Bone marrow (tissue), 2 donors: ENCODE measurements at places on chromosomes 7 and 10.

DNA sequence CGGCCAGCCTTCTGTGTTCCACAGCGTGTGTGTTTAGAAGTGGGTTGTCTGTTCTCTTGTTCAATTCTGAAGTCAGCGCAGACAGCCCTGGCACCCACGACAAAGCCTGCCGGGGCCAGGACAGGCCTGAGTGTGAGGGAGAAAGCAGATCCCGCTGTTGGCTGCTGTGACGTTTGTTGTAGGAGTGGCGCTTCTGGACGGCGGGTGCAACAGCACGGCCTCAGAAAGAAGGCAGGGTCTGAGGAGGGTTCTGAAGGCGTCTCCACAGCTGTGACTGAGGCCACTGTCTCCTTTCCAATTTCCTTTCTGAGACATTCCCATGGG, 76.2 kb downstream of the VIPR2 start:
- DNase-seq = no peak

DNA sequence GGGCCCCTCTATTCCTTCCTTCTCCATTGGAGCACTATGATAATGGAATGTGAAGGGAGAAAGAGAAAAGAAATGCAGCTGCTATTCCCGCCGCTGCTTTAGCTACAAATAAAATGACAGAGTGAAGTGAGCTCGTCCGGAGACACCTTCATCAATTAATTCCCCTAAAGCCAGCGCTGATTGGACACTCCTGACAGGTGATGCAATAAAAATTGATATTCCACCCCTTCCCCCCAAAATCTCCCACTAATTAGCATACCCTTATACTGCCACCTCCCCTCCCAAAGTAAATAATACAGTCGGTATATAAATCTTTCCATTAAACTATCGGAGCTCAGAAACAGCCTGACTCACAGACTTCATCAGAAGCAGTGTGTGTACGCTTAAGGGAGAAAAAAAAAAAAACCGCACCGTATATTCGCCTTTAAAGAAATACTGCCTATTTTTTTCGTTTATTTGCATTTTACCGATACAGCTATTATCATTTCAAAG, 7.3 kb downstream of the SKIDA1 start:
- DNase-seq = no peak

DNA sequence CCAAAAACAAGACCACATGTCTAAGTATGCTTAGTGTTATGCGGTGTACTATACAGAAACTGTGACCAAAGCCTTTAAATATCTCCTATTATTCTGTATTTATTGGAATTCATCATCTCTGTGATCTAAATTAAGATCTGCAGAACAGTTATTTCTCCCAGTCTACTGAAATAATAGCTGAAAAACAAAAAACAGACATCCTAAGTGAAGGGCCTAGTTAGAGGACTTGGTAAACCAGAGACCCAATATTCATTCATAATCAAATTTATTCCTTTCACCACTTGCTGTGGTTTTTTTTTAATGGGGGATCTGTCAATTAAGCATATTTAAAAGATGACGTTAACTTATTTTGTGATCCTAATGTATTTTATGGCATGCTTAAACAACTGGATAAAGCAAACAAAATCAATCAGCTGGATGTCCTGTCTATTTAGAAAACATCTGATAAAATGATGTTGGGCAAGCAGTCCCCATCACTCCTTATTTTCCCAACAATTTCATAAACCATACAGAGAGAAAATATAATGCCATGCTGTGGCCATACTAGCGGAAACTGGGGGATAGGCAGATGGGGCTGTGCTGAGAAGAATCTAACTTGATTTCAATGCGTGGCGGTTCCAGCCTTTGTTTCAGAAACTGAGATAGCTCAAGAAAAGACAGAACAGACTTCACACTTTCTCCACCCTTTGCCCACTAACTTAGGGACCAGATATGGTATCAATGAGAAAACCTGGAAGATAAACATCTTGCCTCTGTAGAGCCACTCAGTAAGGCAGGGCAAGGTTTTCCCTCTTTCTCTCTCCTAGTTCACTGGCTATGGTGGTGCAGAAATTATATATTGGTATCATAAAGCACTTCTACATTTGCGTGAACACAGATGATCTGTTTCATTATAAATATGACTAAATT, 32.9 kb downstream of the ICA1 start:
- DNase-seq = no peak

- DNase-seq = no peak
These were observed 20.3 kb upstream of the PFKP start for GRCh38 chr10:3046981-3047547.

DNA sequence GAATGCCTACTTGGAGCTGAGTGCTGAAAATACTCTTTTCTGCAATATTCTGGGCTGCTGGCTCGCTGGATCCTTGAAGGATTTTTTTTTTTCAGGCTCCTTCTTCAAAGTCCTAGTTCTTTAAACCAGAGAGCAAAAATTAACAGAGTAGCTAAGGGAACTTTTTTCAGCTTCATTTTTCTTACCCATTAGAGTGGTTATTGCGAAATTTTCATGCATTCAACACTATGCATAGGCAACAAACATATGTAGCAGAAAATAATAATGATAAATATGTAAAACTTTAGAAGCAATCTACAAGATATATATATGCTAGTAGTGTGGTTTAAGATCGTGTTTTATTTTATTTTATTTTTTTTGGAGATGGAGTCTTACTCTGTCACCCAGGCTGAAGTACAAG, 264.6 kb downstream of the SFMBT2 start:
- no peak for DNase-seq

DNA sequence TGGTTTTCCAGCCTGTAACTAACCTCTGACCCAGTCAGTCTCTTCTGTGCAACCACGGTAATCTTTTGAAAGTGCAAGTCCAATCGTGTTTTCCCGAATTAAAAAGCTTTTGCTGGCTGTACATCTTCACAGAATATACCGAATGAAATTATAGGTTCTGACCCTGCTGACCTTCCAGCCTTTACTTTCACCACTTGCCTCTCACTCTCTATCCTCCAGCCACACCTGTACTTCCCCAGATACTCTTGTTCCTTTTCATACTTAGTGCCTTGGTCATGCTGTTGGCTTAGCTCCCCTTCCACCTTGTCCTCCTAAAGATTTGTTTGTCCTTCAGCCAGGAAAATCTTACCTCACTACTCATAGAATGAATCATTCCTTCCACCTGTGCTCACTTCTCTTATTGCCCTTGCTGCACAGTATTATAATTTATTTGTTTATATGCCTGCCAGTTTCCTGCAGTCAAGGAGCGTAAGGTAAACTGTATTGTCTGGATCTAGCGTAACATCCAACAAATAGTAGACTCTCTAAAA, 2.3 kb upstream of the PNPLA8 start:
- no peak for DNase-seq

- DNase-seq = no peak
These were observed 11.7 kb downstream of the SAMD8 start for GRCh38 chr10:75123088-75123682.

- no peak for DNase-seq
These were observed 10.4 kb downstream of the ALDH18A1 start for GRCh38 chr10:95646160-95646559.
